Left ventricle myocardium inferior (tissue), 1 donor: ENCODE measurements at places on chromosomes 16 and 17. TPM values are rescaled to one million over a fixed set of nuclear protein-coding genes. Genes with fewer than 3 reads are reported as not detected.
A peak's percentile ranks its signal among the peaks of the same experiment; 100 is the strongest.

Gene CCDC78
- 0.49 TPM for total RNA-seq

DNA sequence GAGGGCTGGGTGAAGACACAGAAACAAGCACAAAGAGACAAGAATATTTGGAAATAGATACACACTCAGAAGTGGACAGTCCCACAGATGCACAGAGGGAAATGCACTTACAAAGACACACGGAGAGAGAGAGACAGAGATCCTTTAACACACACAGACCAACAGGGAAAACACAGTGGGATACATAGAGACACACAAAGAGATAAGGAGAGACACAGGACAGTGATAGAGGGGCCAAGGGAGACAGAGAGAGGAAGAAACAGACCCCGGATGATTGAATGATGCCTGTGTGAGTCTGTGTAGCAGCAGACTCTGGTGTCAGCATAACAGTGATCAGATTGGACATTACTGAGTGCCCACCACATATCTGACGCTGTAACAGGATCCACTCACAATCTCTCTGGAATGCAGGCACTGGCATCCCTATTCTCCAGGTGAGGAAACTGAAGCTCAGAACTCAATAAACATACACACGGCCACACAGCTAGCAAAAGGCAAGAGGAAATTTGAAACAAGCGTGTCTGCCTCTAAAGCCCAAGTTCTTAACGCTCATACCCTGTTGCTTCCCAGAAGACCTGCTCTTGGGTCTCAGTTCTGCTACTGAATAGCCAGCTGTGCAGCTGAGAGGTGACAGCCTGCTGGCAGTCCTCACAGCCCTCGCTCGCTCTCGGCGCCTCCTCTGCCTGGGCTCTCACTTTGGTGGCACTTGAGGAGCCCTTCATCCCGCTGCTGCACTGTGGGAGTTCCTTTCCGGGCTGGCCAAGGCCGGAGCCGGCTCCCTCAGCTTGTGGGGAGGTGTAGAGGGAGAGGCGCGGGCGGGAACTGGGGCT, 186.3 kb upstream of the NLRP1 start:
- DNase-seq, result no peak
- H3K27me3 ChIP-seq, result peaks cover 91% of the 10 kb centered on the region
- no peak overlapping the region for H3K27ac ChIP-seq
- no peaks in the 10 kb centered on the region for H3K36me3 ChIP-seq
- H3K4me3 ChIP-seq, result no peak overlapping the region

GRCh38 chr17:29250666-29251065, 4.0 kb downstream of the CRYBA1 start:
- H3K27me3 ChIP-seq, result no peaks in the 10 kb centered on the region
- H3K36me3 ChIP-seq, result peaks cover 13% of the 10 kb centered on the region
- H3K27ac ChIP-seq, result no peak overlapping the region
- H3K4me3 ChIP-seq, result no peak overlapping the region
- DNase-seq, result no peak
- H3K4me1 ChIP-seq, result peaks cover 27% of the 10 kb centered on the region

DNA sequence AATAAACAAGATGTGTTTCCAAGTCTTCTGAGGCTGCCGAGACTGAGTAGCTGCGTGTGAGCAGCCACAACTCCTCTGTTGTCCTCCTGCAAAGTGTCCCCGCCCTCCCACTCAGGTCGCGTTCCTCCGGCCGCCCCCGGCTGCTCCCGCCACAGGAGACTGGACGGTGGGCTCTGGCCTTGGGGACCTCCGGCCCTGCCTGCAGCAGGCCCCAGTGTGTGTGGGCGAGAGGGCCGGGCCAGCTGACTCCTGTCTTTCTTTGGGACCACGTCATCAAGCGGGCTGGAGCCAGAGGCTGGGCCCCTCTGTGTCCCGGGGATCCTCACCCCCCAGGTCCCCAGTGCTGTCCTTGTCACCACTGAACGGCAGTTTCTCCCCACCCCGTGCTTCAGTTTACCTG, 175.3 kb downstream of the NPIPB11 start:
- H3K4me1 ChIP-seq, result no peaks in the 10 kb centered on the region
- no peaks in the 10 kb centered on the region for H3K27me3 ChIP-seq
- H3K27ac ChIP-seq, result peak overlapping the region; percentile 27
- no peaks in the 10 kb centered on the region for H3K36me3 ChIP-seq

- no peak overlapping the region for H3K27ac ChIP-seq
- no peaks in the 10 kb centered on the region for H3K27me3 ChIP-seq
- H3K4me1 ChIP-seq, result peaks cover 3% of the 10 kb centered on the region
- DNase-seq, result no peak
- no peak overlapping the region for H3K4me3 ChIP-seq
These were observed 38.2 kb downstream of the PRPSAP2 start for GRCh38 chr17:18896146-18896545.

GRCh38 chr17:3260600-3260999, 37.6 kb downstream of the OR3A1 start:
- H3K27ac ChIP-seq, result no peak overlapping the region
- no peaks in the 10 kb centered on the region for H3K4me1 ChIP-seq
- no peaks in the 10 kb centered on the region for H3K36me3 ChIP-seq
- peaks cover 43% of the 10 kb centered on the region for H3K27me3 ChIP-seq
- no peak overlapping the region for H3K4me3 ChIP-seq

- H3K4me3 ChIP-seq, result no peak overlapping the region
- no peaks in the 10 kb centered on the region for H3K27me3 ChIP-seq
- H3K27ac ChIP-seq, result no peak overlapping the region
- DNase-seq, result no peak
These were observed 194.9 kb upstream of the CDH5 start for GRCh38 chr16:66171578-66171977.

- DNase-seq, result peak; percentile 25
- H3K36me3 ChIP-seq, result no peaks in the 10 kb centered on the region
- no peaks in the 10 kb centered on the region for H3K27me3 ChIP-seq
- H3K4me1 ChIP-seq, result peaks cover 6% of the 10 kb centered on the region
- H3K27ac ChIP-seq, result no peak overlapping the region
These were observed 43.8 kb upstream of the DHX40 start for GRCh38 chr17:59521465-59522126.

- H3K4me1 ChIP-seq, result peaks cover 15% of the 10 kb centered on the region
- no peak overlapping the region for H3K27ac ChIP-seq
- no peak overlapping the region for H3K4me3 ChIP-seq
- H3K27me3 ChIP-seq, result no peaks in the 10 kb centered on the region
These were observed 12.9 kb downstream of the IGSF6 start for GRCh38 chr16:21639493-21639892.

- peaks cover 55% of the 10 kb centered on the region for H3K4me1 ChIP-seq
- no peaks in the 10 kb centered on the region for H3K36me3 ChIP-seq
- no peak overlapping the region for H3K4me3 ChIP-seq
- H3K27me3 ChIP-seq, result no peaks in the 10 kb centered on the region
- H3K27ac ChIP-seq, result peak overlapping the region; percentile 3
- DNase-seq, result peak; percentile 32
These were observed 5.4 kb upstream of the G6PC1 start for GRCh38 chr17:42895185-42895555.

Gene SMPD3
- total RNA-seq, result 0.16 TPM

Gene SPEM2
- total RNA-seq, result not detected

Gene CXCL16
- 3.1 TPM for total RNA-seq

DNA sequence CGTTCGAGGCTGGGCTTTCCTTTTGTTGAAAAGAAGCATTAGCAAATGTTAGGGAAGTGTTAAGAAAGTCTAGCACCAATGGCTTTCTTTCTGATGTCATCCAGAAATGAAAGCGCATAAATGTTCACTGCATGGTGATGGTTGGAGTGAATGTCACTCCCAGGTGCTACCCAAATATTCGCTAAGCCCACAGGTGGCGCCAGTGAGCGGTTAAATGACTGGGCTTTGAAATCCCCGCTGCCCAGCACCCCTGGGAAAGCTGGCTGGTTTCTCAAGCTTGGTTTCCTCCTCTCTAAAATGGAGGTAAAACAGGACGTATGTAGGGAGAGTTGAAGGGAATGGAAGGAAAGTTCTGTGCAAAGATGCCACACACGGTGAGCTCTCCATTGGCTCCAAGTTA, 104.4 kb downstream of the IRX5 start:
- no peak overlapping the region for H3K4me3 ChIP-seq
- H3K4me1 ChIP-seq, result no peaks in the 10 kb centered on the region
- DNase-seq, result no peak
- no peaks in the 10 kb centered on the region for H3K36me3 ChIP-seq

Gene CLDN7
- 1.6 TPM for total RNA-seq

DNA sequence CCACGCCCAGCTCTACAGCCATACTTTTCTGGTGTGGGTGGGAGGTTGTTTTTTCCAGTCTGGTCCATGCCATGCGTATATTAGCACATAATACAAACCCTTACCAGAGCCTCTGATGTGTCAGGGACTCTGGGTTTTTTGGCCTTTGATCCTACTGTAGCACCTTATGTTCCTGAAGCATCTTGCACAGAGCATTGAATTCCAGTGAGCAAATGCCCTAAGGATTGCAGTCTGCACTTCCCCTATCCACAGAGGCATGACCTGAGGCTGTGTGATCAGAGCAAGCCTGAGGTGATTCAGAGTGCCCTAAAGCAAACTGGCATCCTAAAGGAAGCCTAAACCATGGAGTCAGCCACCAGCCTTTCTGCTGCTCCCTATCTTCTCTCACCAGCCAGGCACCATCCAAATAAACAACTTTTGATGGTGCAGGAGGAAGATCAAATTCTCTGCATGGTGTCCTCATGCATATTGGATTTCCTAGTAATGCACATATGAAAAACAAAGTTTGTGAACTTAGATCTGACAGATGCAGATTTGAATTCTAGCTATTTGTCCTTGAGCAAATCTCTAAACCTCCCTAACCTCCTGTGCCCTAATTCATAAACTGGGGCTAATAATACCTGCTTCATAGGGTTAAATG, 41.2 kb upstream of the HAS3 start:
- no peaks in the 10 kb centered on the region for H3K36me3 ChIP-seq
- H3K4me3 ChIP-seq, result no peak overlapping the region
- H3K4me1 ChIP-seq, result peaks cover 12% of the 10 kb centered on the region
- no peak for DNase-seq
- H3K27ac ChIP-seq, result no peak overlapping the region

GRCh38 chr16:87806261-87806640, 40.5 kb upstream of the KLHDC4 start:
- H3K36me3 ChIP-seq, result no peaks in the 10 kb centered on the region
- peaks cover 17% of the 10 kb centered on the region for H3K4me1 ChIP-seq
- peak overlapping the region; percentile 51 for H3K27ac ChIP-seq
- peaks cover 28% of the 10 kb centered on the region for H3K27me3 ChIP-seq
- peak overlapping the region; percentile 66 for H3K4me3 ChIP-seq

GRCh38 chr17:44144966-44145739, 3.4 kb downstream of the HROB start:
- no peaks in the 10 kb centered on the region for H3K27me3 ChIP-seq
- H3K27ac ChIP-seq, result peak overlapping the region; percentile 88
- H3K4me1 ChIP-seq, result peaks cover 58% of the 10 kb centered on the region
- no peak for DNase-seq
- H3K4me3 ChIP-seq, result no peak overlapping the region

GRCh38 chr17:27878776-27879562, 14.2 kb downstream of the LYRM9 start:
- H3K4me1 ChIP-seq, result peaks cover 17% of the 10 kb centered on the region
- peaks cover 8% of the 10 kb centered on the region for H3K36me3 ChIP-seq
- H3K4me3 ChIP-seq, result no peak overlapping the region
- no peak for DNase-seq
- H3K27ac ChIP-seq, result no peak overlapping the region
